ENCODE measurements at places on chromosomes 4 and X.

- no peak for DNase-seq
Observed at GRCh38 chr4:53688186-53688790, 97.0 kb upstream of the LNX1 start.

GRCh38 chrX:9578083-9578779, 113.4 kb downstream of the TBL1X start:
- no peak for DNase-seq

- DNase-seq: no peak
Observed at GRCh38 chrX:77415882-77416281, 31.3 kb upstream of the FGF16 start.

DNA sequence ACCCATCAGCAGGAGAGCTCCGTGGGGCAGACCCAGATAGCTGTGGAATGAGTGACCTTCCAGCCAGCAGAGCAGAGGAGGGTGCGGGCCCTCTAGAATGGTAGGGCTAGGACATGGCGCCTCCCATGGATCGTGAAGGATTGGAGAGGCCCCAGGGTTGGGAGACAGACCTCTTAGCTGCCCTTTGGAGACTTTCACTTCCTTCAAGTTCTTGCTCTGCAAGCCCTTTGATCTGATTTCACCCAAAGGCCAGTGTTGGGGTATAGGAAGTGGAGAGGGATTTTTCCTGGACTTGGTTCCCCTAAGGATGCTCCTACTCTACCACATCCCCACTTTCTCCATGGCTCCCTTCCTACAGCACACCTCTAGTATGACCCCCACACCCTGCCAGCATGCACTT, 3.0 kb downstream of the SASH3 start:
- DNase-seq: no peak

- DNase-seq: no peak
Observed at GRCh38 chr4:87147116-87147515, 73.3 kb downstream of the KLHL8 start.

DNA sequence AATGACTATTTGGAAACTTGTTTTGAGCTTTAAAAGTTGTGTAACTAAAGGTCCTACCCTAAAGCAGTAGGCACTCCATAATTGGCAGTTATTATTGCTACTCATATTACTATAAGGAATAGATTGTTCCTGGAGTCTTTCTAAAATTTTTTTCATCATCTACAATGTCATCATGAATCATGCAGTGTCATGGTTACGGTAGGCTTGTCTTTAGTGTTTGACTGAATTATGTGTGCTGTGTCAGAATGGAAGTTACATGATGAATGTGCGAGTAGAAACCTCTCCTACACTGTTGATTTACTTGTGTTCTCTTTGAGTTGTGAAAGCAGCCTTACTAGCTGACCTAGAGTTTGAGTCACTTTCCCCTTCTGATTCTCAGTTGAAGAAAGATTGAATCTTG, 1099.9 kb downstream of the RAPGEF2 start:
- no peak for DNase-seq

DNA sequence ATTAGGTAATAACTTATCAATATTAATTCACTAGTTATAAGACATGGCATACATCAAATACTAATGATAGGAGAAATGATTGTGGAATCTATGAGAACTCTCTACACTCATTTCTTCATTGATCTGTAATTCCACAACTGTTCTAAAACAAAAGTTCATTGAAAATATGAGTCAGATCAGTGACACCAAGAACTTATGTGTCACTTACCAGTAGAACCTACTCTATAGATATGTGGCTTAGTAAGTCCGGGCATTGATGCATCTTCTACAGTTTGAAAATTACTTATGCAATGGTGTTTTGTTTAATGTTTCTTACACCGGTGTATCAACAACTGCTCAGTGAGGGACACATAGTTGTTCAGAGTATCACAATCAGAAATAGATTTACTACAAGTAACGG, 520.3 kb downstream of the ARAP2 start:
- DNase-seq: no peak

DNA sequence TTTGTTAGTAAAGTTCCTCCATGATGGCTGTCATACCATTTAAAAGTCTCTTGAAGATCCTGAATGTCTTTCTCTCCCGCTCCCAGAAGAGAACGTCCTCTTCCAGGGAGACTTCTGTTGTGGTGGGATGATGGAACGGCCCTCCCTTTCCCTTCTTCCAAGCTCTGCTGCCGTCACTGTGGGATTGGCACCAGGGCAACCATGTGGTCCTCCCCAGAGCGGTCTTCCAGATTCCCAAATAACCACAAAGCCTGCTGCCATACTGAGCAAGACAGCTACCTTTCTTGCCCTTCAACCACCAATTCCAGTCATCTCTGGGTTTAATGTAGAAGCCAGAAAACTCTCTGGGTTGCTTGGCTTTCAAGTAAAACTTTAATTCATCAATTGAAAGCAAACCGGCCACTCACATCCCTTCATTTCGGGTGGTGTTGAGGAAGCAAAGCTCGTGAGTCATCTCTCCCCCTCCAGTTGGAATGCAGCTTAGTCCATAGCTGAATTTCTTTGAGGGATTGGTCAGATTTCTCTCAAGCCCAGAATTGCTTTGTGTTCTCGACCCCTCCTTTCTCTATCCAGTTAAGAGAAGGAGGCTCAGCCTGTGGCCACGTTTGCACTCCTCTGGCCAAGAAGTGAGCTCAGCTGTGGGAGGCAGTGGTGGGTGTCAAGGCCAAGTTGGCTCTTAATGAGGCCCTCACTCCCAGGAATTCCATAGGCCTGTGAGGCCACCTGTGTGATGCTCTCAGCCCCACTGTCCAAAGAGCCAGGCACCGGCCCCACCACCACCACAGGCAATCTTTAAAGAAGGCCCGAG, 36.9 kb downstream of the FHDC1 start:
- DNase-seq: no peak

DNA sequence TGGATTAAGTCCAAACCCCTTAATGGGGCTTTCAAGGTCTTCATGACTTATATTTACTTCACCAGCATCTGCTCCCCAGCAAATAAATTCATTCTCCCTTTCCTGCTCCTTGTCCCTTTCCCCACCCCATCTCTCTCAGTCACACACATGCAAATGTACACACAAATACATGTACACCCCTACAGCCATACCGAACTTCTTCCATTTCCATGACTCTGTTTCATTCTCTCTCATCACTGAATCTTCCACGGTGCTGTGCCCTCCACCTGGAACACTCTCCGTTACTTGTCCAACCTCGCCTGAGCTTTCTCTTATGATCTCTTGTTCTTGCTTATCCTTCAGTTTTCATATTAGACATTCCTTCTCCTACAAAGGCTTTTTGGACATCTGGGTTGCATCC, 22.0 kb upstream of the RPA4 start:
- DNase-seq: no peak

- no peak for DNase-seq
Observed at GRCh38 chr4:102061133-102061532, 270.6 kb downstream of the BANK1 start.

DNA sequence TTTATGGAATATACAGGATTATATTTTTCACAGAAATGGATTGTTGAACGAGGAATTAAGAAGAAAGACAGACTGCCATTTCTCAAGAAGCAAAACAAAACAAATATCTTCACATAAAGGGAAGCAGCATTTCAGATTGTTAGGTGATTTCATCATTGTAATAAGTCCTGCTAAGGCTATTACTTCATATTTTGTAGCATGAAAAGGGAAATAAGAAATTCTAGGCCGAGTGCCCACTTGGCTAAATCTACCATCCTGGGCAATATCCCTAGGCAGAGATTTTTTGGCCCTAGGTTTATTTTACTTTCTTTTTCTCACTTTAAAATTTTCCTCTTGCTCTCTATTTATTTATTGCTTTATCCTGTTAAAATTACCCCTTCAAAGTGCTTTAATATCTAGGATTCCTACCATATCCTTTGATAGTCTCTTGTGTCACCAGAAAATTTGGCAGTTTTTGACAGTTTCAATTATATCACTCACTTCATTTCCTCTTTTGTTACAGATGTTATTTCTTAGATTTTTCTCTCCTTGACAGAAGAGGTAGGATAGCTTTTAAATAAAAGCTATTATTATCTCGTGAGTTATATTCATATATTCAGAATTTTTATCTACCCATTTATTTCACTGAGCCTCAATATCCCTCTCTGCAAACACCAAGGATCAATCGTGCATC, 142.3 kb downstream of the PDGFC start:
- DNase-seq: no peak

DNA sequence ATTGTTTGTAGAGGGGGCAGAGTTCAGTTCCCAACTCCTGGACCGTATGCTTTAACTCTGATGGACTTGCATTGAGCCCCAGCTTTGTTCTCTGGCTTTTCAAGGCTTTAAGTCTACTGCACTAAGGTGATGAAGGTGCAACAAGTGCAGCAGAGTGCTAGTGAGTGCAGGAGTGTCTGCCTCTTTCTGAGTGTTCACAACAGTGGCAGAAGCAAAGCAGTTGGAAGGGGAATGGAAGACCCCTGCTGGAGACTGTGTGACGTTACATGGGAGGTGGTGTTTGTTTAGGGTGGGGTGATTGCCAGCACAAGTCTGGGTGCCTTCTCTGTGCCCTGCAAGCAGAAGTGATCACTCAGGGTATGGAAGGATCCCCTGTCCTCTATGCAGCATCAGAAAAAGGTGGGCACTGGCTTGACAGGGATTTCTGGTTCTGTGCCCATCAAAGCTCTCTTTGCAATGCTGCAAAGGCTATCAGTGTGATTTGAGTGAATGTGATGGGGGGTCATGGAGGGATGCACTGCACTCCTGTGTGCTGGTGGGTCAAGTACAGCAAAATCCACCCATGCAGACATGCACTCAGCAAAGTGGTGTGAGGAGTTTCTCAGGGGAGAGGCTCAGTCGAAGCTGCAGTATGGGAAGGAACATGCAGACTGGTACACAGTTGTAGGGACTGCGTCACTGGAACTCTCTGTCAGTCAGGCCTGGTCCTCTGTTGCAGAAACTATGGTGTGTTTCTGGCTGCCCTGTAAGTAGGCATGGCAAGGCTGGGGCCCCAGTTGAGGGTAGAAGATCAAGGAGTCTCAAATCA, 70.9 kb upstream of the UGT2B7 start:
- DNase-seq: peak; percentile 53

GRCh38 chrX:134603806-134604700, 54.2 kb downstream of the PLAC1 start:
- no peak for DNase-seq

GRCh38 chrX:153719701-153720100, 4.5 kb downstream of the BCAP31 start:
- DNase-seq: no peak

- no peak for DNase-seq
Observed at GRCh38 chr4:30553706-30554105, 166.5 kb upstream of the PCDH7 start.

DNA sequence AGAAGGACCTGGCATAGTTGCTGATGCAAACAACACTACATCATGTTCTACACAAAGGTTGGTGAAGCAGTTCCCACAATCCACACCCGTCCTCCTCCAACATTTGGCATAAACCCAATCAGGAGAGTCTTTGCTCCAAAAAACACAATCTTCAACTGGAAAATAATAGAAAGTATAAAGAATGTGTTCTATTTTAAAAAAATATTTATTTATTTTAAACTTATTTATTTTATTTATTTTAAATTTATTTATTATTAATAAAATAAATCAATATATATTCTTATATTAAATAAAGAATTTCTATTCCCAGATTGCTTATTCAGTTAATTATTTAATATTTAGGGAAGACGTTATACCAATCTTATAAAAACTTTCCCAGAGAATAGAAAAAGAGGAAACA, 1753.7 kb upstream of the AGA start:
- no peak for DNase-seq

DNA sequence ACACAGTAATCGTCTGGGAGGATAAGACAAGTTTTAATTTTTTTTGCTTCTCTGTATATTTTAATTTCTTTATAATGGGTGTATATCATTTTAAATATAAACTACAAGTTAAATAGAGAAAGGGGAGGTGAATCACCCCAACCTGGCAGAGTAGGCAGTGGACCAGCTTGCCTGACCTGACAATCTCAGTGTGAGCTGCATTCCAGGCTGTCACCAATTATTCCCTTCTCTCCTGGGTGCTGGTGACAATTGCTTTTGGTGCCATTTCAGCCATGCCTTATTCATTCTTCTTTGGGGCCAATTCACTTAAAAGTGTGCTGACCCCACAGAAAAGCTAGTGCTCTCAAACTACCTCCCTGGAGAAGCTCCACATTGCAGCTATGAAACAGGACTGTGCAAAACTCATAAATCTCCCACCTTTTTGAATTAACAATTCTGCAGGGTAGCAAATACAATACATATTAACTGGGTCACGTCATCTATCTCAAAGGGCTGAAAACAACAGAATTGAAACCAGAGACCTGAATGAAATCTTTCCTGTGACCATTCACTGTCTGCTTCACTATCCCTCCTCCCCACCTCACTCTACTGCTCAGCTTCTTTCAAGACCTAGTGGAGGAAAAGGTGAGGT, 359.0 kb downstream of the HS3ST1 start:
- DNase-seq: no peak

DNA sequence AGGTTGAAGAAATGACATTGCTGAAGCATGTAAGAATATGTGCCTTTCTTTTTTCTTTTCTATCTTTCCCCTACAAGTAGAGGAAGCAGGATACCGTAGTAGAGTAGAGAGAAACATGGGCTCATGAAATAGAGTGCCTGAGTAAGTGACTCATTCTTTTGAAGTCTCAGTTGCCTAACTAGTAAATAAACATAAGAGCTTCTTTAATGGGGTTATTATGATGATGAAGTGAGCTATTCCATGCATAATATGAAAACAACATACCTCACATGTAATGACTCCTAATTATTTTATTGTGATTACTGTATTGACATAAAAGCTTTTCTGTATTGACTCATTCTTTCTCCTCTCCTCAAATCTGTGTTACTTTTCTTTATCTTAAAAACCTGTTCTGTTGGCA, 1538.2 kb downstream of the TECRL start:
- no peak for DNase-seq

DNA sequence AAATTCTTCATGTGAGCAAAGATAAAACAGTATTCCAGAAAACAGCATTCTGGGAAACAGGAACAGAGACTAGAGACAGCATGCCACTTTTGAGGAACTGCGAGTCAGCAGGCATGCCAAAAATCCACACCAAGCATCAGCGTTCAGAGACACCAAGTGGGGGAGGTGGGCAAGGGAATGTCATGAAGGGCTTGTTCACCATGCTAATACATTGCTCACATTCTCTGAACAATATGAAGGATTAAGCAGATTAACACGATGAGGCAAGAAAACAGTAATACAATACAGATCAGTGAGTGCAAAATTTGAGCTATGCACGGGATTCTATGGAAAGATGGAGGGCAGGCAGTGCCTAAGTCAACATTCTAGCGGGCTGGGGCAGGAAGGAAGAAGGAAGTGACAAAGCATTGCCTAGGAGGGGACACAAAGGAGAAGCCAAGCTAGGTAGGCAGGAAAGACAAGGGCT, 278.3 kb downstream of the FBXW7 start:
- DNase-seq: no peak

GRCh38 chrX:107978707-107979307, 3.4 kb downstream of the TEX13B start:
- DNase-seq: peak; percentile 48

Measured in ecto neural progenitor cell (in vitro differentiated cells).